ENCODE measurements at places on chromosomes 1 and 21. TPM values are rescaled to one million over a fixed set of nuclear protein-coding genes. Genes with fewer than 3 reads are reported as not detected.

GRCh38 chr1:244280201-244280600 lies 171.5 kb downstream of the ADSS2 start:
- H3K36me3 ChIP-seq: no peaks in the 10 kb centered on the region
- H3K4me1 ChIP-seq: peaks cover 4% of the 10 kb centered on the region
- no peak overlapping the region for H3K4me3 ChIP-seq
- H3K27me3 ChIP-seq: no peaks in the 10 kb centered on the region
- no peak for DNase-seq

GRCh38 chr1:5992814-5993555 lies 760 bp upstream of the NPHP4 start:
- H3K36me3 ChIP-seq: no peaks in the 10 kb centered on the region
- H3K27ac ChIP-seq: no peak overlapping the region
- peak overlapping the region; percentile 92 for H3K4me3 ChIP-seq
- H3K4me1 ChIP-seq: peaks cover 15% of the 10 kb centered on the region
- DNase-seq: peak; percentile 92
- no peaks in the 10 kb centered on the region for H3K27me3 ChIP-seq

GRCh38 chr1:98210064-98210463 lies 289.2 kb upstream of the DPYD start:
- no peaks in the 10 kb centered on the region for H3K27me3 ChIP-seq
- peak overlapping the region; percentile 39 for H3K4me3 ChIP-seq
- H3K4me1 ChIP-seq: peaks cover 24% of the 10 kb centered on the region

DNA sequence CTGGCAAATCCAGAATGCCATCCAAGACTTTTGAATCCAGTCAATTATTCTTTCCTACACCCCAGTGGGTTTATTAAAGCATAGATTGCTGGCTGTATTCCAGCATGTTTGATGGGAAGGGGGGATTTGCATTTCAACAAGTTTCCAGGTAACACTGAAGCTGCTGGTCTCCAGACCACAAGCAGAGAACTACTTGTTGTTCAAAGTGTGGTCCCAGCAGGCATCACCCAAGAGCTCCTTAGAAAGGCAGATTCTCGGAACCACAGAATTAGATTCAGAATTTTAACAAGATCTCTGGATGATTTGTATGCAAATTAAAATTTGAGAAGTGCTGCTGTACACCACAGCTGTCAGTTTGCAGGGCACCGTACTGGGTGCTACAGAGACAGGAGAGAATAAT lies 216.3 kb upstream of the FAM78B start:
- H3K36me3 ChIP-seq: no peaks in the 10 kb centered on the region
- DNase-seq: no peak
- no peak overlapping the region for H3K27ac ChIP-seq
- no peaks in the 10 kb centered on the region for H3K27me3 ChIP-seq
- no peak overlapping the region for H3K4me3 ChIP-seq
- no peaks in the 10 kb centered on the region for H3K4me1 ChIP-seq

GRCh38 chr1:113747376-113747775 lies 11.9 kb downstream of the PHTF1 start:
- H3K27ac ChIP-seq: peak overlapping the region; percentile 34
- no peaks in the 10 kb centered on the region for H3K27me3 ChIP-seq
- H3K36me3 ChIP-seq: peaks cover 8% of the 10 kb centered on the region
- peaks cover 10% of the 10 kb centered on the region for H3K4me1 ChIP-seq

GRCh38 chr21:17929510-17929909 lies 110.4 kb upstream of the C21orf91 start:
- H3K4me3 ChIP-seq: no peak overlapping the region
- H3K27me3 ChIP-seq: no peaks in the 10 kb centered on the region
- no peak overlapping the region for H3K27ac ChIP-seq
- DNase-seq: no peak

DNA sequence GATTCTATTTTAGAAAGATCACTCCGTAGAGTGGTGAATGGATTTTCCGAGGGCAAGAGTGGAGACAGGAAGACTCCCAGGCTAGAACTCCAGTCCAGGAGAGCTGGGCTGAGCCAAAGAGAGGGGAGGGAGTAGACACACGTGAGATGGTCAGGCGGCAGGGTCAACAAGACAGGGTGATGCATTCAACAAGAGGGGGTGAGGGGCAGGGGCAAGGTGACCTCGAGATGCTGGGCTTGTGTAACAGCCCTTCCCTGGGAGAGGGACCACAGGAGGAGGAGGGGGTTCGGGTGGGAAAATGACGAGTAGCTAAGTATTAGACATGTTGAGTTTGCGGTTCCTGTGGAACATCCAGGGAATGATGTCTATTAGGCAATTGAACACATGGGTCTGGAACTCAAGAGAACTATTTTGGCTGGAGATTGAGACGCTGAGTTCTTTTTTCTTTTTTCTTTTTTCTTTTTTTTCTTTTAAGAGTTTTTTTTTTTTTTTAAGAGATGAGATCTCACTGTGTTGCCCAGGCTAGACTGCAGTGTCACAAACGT lies 13.3 kb downstream of the RSPO1 start:
- H3K4me1 ChIP-seq: no peaks in the 10 kb centered on the region
- H3K4me3 ChIP-seq: no peak overlapping the region
- no peak overlapping the region for H3K27ac ChIP-seq
- H3K27me3 ChIP-seq: peaks cover 6% of the 10 kb centered on the region
- no peak for DNase-seq
- H3K36me3 ChIP-seq: no peaks in the 10 kb centered on the region

DNA sequence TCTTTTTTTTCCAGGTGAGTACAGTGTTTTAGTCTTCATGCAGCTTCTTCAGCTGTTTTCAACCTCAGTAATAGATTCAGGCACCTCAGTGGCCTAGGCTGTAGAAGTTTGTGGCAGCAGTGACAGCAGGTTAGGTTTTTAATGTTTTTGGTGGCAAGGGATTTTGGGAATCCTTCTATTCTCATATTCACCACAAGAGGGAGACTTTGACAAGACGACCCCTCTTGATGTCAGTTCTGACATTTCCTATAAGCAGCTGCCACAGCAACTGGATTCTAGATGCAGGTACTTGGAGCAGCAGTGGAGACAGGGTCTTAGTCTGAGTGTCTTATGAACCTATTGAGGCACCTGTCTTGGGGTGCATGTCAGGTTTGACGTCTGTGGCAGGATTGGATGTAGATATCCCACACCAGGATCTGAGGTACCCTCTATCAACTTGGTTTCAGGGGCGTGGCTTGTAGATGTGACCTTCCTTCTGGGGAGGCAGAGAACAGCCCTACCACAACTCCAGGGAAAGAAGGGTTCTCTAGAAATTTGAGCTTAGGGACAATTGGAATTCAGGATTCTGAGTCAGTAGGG lies 1104.2 kb upstream of the TMPRSS15 start:
- no peak overlapping the region for H3K4me3 ChIP-seq
- no peaks in the 10 kb centered on the region for H3K27me3 ChIP-seq
- no peaks in the 10 kb centered on the region for H3K36me3 ChIP-seq
- no peak overlapping the region for H3K27ac ChIP-seq

DNA sequence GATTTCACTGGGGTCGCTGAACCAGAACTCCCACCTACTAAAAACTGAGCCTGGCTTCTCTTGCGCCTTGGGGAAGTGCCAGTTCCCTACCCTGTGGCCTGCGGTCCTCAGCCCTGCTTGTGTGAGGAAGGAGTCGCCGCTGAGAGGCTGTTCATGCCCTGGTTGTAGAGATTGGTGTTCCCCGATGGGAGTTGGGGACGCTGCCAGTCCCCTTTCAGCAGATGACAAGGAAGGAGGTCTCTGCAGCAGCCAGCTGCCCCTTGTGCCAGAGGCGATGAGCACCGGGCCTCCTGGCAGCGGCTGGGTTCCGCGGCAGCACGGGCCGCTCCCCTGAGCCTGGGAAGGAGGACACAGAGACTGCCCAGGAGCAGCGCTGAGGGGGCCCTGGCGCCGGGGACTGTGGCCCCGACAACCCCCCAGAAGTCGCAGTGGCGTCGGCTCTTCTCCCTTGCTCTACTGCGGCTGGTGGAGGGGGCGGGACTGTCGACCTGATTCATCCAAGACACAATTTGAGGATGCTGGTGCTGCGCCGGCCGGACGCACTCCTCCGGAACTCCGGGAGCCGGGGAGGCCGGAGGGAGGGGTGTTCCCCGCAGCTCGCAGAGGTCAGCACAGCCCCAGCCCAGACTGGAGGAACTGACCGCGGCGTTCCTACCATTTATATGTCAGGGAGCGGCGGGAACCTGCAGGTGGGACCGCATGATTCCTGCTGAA lies 12.0 kb upstream of the ADORA3 start:
- H3K27me3 ChIP-seq: no peaks in the 10 kb centered on the region
- DNase-seq: peak; percentile 88
- H3K36me3 ChIP-seq: no peaks in the 10 kb centered on the region
- H3K27ac ChIP-seq: peak overlapping the region; percentile 45
- H3K4me1 ChIP-seq: peaks cover 9% of the 10 kb centered on the region

DNA sequence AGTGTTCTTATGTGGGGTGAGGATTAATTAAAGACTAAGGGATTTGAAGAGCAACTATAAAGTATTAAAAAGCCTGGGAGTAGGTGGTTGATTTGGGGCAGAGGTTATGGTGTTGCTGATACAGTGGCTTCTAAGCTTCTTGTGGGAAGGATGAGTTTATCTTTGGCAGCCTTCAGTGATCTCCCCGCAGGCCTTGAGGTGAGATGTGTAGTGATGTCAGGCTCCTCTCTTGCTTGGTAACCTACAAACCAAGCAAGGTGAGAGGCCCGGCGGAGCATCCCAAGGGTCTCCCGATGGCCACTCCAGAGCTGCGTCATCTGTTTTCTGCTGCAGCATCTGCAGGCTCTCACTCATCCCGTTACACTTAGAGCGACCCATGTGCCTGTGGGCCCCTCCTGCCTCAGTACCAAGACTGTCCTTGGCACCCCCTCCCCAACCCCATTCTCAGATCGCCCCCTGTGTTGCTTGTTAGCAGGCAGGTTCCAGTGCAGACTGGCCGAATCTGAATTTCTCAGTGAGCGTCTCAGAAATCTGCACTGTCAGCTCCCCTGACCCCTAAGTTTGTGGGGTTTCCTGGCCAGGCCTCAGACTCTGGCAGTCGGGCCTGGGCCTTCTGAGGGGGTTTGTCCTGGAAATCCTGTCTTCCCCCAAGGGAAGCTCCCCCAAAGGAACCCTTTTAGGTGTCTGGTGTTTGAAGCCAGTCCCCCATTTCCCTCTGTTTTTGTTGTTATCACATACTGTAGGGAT lies 77.9 kb downstream of the GALNT2 start:
- no peak for DNase-seq
- H3K27me3 ChIP-seq: no peaks in the 10 kb centered on the region
- H3K36me3 ChIP-seq: no peaks in the 10 kb centered on the region
- H3K4me1 ChIP-seq: peaks cover 20% of the 10 kb centered on the region

- peaks cover 29% of the 10 kb centered on the region for H3K4me1 ChIP-seq
- H3K4me3 ChIP-seq: no peak overlapping the region
- no peaks in the 10 kb centered on the region for H3K27me3 ChIP-seq
- DNase-seq: no peak
- no peak overlapping the region for H3K27ac ChIP-seq
Observed at GRCh38 chr1:246004301-246004700, 502.8 kb downstream of the SMYD3 start.

GRCh38 chr1:236051242-236051791 lies 13.6 kb downstream of the NID1 start:
- DNase-seq: peak; percentile 90
- H3K27ac ChIP-seq: no peak overlapping the region

DNA sequence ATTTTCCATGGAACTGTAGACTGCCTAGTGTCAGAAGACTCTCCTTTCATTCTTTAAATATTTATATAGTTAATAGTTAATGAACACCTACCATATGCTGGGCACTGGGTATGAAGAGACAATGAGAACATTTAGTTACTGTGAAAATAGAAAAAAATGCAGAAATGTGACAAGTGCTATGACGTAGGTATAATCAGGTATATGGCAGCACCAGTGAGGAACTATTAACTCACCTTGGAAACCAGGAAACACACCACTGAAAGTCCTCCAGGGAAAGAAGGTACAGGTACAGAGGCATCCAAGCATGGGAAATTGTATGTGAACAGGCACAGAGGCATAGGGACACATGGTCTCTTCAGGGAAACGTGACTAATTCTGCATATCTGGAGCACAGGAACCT lies 42.3 kb downstream of the DPT start:
- no peaks in the 10 kb centered on the region for H3K4me1 ChIP-seq
- DNase-seq: no peak
- H3K27me3 ChIP-seq: no peaks in the 10 kb centered on the region

DNA sequence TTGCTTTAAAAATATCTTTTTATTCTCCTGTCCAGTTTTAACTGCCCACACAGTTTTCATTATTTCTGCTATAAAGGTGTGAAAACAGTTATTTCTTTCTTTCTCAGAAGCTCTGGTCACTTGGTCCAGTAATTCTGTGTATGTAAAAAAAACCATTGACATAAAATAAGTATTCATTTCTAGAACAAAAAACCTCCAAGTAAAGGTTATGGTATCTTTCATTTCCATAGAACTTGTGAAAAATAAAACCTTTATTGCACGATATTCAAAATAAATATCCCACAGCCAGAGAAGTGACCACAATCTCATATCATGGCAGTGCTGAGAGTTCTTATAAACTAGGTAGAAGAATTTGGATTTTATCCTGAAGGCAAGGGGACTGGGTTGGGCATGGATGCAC lies 96.9 kb upstream of the TNFSF4 start:
- no peak overlapping the region for H3K4me3 ChIP-seq
- H3K27me3 ChIP-seq: no peaks in the 10 kb centered on the region
- no peaks in the 10 kb centered on the region for H3K4me1 ChIP-seq
- no peak overlapping the region for H3K27ac ChIP-seq

DNA sequence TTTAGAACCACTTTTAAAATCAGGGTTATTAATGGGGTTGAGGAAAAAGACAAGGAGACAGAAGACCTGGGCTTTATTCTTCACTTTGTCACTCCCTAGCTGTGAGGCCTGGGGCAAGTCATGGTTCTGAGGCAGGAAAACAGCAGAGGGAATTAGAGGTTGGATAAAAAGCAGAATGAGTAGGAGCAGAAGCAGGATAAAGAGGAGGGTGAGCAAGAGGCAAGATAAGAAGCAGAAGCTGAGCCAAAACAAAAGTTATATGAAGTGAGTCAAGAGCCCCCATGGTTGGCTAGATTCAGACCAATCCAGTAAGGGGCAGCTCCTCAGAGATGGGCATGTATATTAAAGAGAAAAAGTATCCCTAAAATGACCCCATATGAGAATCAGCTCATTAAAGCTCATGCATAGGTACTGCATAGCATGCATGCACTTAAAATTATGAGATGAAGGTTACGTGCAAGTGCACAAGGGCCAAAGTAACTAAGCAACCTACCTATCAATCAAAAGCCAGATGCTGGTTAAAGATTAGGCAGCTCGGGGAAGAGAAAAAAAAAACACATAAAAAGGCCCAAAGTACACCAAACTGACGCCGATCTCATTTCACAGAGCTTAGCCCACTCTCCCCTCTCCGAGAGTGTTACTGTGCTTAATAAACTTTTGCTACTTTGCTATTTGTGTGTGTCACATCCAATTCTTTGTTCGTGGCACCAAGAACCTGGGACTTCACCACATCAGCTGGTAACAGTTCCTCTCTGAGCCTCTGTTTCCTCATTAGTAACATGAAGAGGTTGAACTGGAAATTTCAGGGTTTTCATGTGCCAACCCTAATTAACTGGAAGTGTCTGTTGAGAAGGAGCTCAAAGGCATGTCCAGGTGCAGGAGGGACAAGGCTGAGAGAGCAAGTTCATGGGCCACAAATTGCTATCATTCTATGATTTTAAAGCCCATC lies 2.2 kb downstream of the AVPR1B start:
- peaks cover 39% of the 10 kb centered on the region for H3K27me3 ChIP-seq
- no peak overlapping the region for H3K4me3 ChIP-seq
- no peak overlapping the region for H3K27ac ChIP-seq
- peak; percentile 53 for DNase-seq
- H3K4me1 ChIP-seq: peaks cover 3% of the 10 kb centered on the region

- no peaks in the 10 kb centered on the region for H3K36me3 ChIP-seq
- no peak for DNase-seq
- no peak overlapping the region for H3K4me3 ChIP-seq
- peaks cover 23% of the 10 kb centered on the region for H3K4me1 ChIP-seq
- H3K27me3 ChIP-seq: no peaks in the 10 kb centered on the region
- no peak overlapping the region for H3K27ac ChIP-seq
Observed at GRCh38 chr1:65955503-65955902, 162.8 kb downstream of the PDE4B start.

BSND gene
- total RNA-seq: not detected

PDE4B gene
- 19.2 TPM for total RNA-seq

CCDC181 gene
- total RNA-seq: 0.29 TPM

UMODL1 gene
- total RNA-seq: not detected

Data from osteoblast (primary cell).